ENCODE measurements at places on chromosomes 5 and 9.

GRCh38 chr9:133210609-133211008, 1.6 kb upstream of the OBP2B start:
- DNase-seq: no peak

- no peak for DNase-seq
Observed at GRCh38 chr5:129917224-129917623, 13.0 kb downstream of the CHSY3 start.

DNA sequence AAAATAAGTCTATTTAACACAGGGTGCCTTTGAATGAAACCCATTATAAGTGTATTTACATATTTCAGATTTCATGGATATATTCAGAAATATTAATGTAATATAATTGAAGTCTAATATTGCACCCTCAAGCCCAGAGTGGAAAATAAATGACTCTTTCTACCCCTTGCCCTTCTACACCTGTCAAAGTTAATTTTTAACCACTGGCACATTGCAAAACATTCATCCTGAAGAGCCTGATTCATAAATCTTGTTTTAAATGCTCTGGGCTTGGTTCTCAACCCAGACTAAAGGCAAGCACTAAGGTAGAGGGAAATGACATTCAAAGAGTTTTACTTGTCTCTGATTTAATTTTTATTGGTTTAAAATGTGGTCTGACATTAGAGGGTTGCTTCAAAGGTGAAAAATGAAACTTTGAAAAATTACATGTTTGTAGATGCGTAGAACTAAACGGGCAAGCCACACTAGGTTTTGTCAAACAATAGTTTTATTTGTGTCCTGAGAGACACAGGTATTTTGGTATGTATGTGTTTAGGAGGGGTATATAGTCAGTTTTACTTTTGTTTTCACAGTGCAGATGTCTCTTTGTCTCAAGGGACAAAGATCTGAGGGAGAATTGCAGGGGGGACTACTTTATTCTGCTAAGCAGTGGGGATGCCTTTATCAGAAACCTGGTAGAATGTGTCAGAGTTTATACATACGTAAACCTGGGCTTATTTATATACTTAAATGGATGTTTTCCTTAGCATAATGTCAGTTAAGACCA, 69.7 kb downstream of the PIK3R1 start:
- no peak for DNase-seq

GRCh38 chr5:31412324-31412723, 119.6 kb downstream of the DROSHA start:
- DNase-seq: no peak

DNA sequence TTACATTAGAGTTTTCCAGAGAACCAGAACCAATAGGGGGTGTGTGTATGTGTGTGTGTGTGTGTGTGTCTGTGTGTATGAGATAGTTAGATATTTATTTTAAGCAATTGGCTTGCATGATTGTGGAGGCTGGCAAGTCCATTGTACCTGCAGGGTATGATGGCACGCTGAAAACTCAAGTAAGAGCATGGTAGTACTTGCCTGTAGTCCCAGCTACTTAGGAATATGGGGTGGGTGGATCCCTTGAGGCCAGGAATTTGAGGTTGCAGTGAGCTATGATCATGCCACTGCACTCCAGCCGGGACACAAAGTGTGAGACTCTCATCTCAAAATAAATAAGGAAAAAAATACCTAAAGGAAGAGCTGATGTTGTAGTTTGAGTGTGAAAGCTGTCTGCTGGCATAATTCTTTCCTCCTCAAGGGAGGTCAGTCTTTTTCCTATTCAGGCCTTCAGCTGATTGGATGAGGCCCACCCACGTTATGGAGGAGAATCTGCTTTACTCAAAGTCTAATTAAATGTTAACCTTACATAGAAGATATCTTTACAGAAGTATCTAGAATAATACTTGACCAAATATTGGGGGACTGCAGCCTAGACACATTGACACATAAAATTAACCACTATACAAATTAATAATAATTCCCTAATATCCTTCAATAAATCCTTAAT, 107.6 kb downstream of the FGF1 start:
- DNase-seq: no peak

DNA sequence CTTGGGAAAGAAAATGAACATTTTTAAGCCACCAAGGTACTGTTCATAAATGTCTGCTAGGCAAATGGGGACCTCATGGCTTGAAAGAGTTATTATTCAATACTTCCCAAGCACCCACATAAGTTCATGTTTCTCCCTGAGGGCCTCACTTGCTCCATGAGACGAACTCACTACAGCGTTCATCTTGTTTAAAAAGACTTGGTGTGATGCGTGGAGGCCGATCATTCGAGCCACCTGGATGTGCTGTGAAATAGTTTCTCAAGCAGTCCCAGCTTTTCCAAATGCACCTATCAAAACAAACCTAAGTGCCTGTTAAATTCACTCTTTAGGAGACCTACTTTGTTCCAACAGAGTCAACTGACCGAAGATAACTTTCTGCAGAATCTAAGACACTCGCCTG, 103.2 kb downstream of the LHFPL2 start:
- no peak for DNase-seq

DNA sequence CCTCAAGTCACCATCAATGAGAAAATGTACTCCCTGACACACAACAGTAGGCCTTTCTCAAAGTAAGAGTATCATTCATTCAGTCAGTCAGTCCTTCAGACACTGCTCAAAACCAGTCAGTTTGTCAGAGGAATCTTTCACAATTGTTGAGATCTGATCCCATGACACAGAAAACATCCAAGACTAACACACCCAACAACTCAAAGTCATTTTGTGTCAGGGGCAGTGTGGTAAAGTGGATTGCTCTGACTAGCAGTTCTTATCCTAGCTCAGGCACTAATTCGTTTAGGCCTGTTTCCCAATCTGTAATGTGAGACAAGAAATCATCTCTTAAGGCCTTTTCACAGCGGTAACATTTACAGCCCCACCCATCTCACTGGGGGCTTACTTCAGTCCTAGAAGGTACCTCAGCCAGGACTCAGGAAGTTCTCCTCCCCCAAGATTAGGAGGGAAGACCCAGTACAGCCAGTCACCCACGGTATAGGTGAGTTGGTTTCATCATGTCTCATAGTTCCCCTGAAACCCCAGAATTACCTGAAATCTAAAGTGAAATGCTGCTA, 31.9 kb downstream of the SH3TC2 start:
- DNase-seq: no peak

- no peak for DNase-seq
Observed at GRCh38 chr9:110156416-110156815, 51.5 kb downstream of the C9orf152 start.

- no peak for DNase-seq
Observed at GRCh38 chr5:169695025-169695625, 58.0 kb downstream of the DOCK2 start.

GRCh38 chr5:60010328-60010727, 116.8 kb upstream of the PDE4D start:
- DNase-seq: no peak

- DNase-seq: no peak
Observed at GRCh38 chr5:177334155-177334551, 17.3 kb downstream of the LMAN2 start.

DNA sequence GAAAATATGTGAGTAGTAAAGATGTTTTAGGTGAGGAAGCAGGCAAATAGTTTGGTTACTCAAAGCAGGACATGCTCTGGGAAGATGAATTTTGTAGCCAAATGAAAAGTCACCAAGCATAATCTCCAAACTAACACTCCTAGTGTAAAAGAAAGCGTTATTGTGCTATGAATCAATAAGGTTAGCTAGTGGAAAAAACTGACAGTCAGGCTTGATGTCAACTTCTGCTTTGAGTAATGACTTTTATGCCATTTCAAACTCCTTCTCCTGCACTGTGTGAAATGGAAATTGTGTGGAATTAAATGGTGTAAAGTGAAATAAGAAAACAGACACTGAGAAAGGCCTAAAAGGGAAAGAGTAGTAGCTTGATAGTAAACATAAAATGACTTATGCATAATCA, 637.2 kb upstream of the DMAC1 start:
- DNase-seq: no peak

GRCh38 chr9:97975376-97975775, 7.8 kb upstream of the ANP32B start:
- DNase-seq: no peak

- no peak for DNase-seq
Observed at GRCh38 chr5:133938039-133938821, 30.2 kb downstream of the C5orf15 start.

- no peak for DNase-seq
Observed at GRCh38 chr9:90421786-90422185, 220.8 kb downstream of the DIRAS2 start.

GRCh38 chr5:32574540-32575175, 10.7 kb upstream of the SUB1 start:
- DNase-seq: no peak

DNA sequence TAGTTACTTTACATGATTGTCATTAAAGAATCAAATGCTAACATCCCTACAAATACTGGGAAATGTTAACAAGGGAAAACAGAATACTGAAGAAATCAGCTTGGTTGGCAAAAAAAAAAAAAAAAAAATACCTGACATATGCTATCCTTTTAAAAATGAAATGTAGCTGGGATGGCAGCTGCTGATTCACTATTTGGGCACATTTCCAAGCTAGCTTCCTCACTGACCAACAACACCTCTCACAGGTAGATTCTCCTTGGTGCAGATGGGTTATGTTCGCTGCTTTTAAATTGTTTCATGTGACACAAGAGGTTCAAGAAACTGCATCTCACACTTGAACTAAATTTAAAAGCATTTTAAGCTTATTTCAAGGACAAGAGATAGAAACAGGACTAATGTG, 6.1 kb upstream of the PRUNE2 start:
- no peak for DNase-seq

DNA sequence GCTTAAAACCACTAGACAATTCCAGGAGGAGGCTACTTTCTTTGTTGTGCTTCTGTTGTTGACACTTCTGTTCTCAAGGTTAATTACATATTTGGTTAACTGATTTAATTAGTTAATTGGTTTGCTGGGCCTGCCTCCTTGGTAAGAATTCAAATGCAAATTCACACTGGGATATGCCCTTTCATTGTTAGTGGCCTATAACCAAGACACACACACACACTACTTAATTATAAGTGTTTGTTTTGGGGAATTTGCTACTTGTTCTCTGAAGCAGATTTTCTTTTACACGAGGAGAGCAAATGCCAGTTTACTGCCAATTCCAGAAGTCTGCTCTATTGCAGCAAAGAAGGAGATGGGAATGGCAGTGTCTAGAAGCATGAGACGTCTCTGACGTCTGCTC, 101.6 kb upstream of the BASP1 start:
- DNase-seq: no peak

GRCh38 chr9:4290427-4290837, 9.4 kb downstream of the GLIS3 start:
- no peak for DNase-seq

DNA sequence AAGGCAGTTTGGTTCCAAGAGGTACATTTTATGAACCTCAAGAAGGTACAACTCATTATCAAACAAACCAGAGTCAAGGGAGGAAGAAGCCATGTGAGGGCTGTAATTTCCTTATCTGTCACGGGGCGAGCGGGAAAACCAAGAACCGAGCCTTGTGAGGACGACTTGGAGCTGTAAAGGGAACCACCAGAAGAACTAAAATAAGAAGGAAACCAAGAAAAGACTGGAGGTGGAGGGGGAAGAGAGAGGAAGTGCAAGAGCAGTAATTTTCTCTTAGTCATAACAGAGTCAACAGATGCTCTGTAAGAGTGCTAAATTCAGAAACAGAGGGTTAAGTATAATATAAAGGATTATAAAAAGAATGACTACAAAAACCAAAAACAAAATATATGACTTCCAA, 127.1 kb downstream of the DIRAS2 start:
- DNase-seq: no peak

DNA sequence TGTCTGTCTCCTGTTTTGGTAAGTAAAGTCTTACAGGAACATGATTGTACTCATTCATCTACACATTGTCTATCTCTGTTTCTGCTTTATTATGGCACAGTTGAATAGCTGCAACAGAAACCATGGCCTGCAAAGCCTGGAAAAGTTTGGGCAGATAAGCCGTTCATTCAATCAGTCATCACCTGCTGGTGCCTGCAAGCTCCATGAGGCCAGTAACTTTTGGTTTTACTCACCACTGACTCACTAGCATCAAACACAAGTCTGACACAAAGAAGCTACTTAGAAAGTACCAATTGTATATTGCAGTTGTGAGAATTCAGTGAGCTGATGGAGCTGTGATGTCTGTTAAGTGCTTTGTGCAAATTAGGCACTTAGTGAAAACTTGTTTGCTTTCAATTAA, 373.6 kb upstream of the SGCD start:
- peak; percentile 9 for DNase-seq

GRCh38 chr5:37873988-37874387, 34.1 kb upstream of the GDNF start:
- no peak for DNase-seq

GRCh38 chr9:121807069-121807822, 155.8 kb downstream of the DAB2IP start:
- no peak for DNase-seq

DNA sequence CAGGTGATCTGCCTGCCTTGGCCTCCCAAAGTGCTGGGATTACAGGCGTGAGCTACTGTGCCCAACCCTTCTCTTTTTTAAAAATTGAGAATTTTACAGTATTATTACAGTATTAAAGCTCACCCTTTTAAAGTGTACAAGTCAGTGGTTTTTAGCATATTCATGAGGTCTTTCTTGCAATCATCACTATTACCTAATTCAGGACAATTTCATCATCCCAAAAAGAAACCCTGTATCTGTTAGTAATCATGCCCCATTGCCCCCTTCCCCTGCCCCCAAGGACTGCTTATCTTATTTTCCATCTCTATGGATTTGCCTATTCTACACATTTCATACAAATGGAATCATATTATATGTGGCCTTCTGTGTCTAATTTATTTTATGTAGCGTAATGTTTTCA, 22.6 kb upstream of the MEGF9 start:
- DNase-seq: no peak

DNA sequence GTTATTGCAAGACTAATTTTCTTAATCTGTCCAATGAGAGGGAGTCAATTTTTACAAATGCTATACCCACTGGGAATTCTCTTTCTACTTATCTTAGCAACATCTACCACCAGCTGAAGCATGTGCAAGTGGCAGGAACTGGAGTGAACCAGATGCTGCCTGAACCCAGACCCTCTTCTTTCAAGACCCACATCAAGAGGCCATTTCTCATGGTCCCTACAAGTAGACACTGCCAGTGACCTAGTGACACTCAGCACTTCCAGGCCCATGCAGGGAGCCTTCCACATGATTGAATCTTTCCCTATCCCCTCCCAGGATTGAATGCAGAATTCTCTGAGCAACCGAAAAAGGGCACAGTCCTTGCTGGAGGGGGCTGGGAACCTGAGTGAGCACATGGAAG, 148.2 kb upstream of the ADAMTS16 start:
- no peak for DNase-seq
